ENCODE measurements at places on chromosomes 12 and 14.

DNA sequence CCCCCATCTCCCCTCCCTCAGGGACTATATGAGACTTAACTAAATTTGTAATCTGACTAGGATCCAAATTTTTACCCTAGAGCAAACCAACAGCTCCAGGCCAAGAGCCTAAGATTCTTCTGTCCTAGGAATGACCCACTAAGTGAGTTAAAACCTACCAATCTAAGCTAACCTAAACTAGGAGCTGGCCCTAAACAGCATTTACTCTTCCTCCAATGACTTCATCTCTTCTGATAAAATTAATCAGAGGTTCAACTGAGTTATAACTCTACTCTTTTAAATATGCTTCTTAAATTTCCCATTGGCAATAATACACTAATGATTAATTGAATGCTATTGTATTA is 39.9 kb upstream of the TMPO start:
- DNase-seq: no peak

- no peak for DNase-seq
Observed at GRCh38 chr12:121595520-121595919, 14.7 kb upstream of the KDM2B start.

- DNase-seq: no peak
Observed at GRCh38 chr12:108542320-108542719, 18.7 kb downstream of the SART3 start.

GRCh38 chr12:69154585-69155363 is 84.6 kb upstream of the CPSF6 start:
- peak; percentile 88 for DNase-seq

DNA sequence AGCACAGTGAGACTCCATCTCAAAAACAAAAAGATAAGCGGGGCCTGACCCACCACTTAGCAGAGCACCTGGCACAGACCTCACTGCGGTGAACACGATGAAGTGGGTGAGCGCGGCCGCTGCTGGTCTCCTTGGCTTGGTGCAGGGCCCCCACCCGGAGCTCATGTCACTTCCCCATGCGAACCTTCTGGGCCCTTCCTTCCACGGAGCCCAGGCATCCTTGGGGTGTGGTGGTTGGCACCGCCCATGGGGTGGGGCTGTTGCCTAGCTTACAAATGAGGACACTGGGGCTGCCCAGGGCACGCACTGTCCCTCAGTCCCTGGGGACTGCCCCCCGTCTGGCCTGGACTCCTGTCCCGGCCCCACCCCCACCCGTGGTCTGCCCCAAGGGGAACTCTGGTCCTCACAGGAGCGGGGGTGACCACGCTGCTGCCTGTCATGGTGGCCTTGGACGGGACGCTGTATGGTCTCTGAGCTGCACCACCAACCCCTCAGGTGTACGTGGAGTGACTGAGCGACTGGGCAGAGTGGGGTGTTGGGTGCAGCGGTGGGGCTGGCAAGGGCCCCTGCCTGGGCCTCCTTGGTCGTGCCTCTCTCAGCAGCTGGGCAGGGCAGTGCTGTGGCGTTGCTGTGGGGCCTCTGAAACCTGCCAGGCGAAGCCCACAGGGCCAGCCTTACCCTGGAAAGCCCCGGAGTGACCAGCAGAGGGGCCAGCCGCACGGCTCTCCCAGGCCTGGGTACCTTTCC is 15.3 kb downstream of the FBRSL1 start:
- no peak for DNase-seq

GRCh38 chr14:61555056-61555838 is 140.1 kb upstream of the HIF1A start:
- DNase-seq: no peak

GRCh38 chr12:63930971-63931370 is 86.5 kb downstream of the SRGAP1 start:
- DNase-seq: no peak

DNA sequence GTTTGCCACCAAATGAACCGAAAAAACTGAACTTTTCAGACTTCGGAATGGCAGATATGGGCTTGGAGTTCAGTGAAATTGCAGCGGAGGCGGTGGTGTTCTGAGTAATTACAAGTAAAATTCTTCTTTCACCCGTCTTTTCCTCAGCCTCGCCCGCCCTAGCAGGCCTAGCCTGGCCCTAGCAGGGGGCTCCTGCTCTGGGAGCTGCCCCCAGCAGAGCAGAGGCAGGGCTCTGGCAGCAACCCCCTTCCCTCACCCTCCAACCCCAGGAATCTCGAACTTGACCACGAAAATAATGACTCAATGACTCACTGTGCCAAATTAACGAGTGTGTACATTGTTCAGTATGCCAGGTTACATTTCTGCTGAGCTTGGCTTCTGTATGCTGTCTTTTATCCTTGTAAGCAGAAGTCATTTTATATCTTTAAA is 1.1 kb downstream of the PAPLN start:
- DNase-seq: no peak

DNA sequence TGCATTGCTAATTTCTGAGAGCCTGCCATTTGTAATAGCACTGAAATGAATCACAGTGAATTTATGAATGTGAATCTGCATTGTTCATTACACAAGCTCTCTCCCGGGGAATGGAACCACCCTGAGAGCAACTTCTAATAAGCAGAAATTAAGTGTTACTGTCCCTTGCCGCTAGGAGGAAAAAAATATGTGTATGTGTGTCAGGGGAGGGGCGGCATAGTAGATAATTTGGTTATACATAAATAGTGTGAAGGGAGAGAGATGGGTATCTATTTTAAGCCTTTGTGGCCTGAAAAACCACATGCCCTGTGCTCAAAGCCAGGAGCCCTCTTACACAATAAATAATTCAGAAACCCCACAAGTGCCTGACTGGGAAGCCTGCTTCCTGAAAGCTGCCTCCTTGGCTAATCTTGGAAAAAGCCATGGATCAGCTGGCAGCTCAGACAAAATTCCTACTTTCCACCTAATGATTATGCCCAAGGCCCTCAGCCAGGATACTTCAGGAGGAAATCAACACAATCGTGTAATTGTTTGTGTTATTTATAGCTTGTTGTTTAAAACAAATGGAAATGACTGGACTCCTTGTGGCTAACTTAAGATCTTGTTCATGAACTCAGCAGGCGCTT is 366.2 kb upstream of the KITLG start:
- DNase-seq: no peak

DNA sequence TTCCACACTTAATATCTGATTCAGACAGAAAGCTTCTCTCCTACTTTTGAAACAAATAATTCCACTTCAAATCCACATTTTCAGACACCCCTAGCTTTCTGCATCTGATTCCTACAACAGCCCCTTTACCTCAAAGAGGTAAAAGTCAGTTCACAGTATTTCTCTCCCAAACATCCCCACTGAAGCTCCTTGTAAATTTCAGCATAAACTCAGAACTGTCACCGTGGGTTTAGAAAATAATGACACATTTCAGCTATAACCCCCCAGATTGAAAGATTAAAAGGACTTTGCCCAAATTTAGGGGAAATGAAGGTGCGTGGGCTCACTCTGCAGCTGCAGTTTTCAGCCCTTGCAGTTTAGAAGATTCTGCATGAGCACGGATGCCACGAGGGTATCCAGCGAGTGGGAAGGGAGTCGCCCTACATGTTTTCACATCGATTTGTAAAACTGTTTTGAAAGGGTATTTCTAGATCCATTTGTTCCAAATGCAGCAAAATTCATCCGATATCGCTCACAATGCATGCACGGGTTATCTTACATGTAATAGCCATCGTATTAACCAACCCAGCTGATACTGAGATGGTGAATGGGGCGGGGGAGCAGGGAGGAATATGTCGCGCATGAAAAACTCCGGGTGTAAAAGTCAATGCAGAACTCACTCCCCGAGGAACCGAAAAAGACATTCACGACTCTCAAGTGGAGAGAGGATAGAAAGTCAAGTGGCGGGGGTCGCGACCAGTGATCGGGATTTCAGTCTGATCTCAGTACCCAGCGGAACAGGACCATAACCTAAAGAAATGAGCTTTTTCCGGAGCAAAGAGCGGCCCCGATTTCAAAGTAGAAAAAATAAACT is 5.0 kb upstream of the CCND2 start:
- no peak for DNase-seq

GRCh38 chr12:131012279-131013069 is 58.8 kb downstream of the ADGRD1 start:
- DNase-seq: no peak

DNA sequence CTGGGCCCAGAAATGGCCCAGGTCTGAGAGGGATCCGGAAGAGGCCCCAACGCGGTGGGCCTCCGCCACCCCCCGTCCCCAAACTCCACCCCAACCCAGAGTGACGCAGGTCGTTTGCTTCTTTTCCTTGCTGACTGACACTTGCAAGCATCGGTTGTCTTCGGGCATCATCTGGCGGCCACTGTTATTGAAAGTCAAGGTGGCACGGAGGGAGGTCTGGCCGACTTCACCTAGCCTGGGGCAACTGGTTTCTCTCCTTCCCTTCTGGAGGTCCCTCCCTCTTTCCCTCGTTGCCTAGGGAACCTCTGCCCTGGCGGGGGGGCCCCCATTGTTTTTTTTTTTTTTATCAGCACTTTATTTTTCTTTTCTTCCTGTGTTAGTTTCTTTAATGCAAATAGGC is 241.8 kb downstream of the ALG10 start:
- DNase-seq: no peak

All from NCI-H510A treated with DMSO at 0.1 percent for 48 hours (cell line).